CD4-positive, alpha-beta memory T cell (primary cell): ENCODE measurements at places on chromosomes 7 and 10.

DNA sequence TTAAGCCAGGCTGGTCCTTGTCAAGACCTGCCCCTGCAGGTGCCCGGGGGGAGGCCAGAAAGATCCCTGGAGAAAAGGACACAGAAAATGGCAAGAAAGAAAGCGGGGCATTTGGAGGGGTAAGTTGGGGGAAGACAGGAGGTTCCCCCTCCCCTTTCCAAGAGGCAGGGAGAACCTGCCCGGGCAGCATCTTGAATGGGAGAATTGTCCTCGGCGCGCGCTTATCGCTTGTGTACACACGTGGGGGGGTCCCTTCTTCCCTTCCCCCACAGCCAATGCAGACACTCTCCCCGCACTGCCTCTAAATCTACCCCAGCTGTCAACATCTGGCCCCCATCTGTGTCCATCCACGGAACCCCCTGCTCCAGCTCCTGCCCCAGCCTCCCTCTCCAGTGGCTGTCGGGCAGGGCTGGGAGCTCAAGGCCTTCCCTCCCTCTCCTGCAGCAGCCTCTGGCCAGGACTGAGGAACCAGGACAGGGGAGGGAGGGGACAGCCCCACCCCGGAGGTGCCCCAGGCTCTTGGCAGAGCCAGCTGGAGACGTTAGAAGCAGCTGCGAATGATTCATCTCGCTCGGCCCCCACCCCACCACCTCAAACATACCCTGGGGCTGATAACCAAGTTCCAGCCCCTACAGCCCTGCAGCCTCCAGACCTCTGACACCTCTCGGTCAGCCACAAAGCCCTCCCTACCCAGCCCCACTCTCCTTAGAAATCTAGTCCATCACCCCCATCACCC, 25.3 kb downstream of the EPHB4 start:
- DNase-seq = no peak

GRCh38 chr7:13687500-13687899, 302.0 kb downstream of the ETV1 start:
- DNase-seq = no peak

- no peak for DNase-seq
Observed at GRCh38 chr10:17426263-17426750, 28.1 kb downstream of the ST8SIA6 start.

DNA sequence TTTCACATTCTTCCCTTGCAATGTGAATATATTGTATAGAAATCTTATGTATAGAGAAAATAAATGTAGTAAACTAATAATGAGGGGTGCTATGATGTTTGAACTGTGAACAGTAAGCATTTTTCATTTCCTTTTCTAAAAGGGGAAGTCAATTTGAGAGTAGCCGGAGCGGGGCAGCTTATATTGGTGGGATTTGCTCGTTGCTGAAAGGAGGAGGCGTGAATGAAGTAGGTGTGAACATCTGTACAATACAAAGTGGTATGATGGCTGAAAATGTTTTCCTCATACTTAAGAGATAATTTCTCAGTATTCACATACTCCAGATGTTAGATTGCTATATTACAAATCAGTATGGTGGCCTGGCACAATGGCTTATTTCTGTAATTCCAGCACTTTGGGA, 87.1 kb downstream of the SRI start:
- DNase-seq = no peak

GRCh38 chr7:46960970-46961369, 620.9 kb downstream of the TNS3 start:
- DNase-seq = no peak

DNA sequence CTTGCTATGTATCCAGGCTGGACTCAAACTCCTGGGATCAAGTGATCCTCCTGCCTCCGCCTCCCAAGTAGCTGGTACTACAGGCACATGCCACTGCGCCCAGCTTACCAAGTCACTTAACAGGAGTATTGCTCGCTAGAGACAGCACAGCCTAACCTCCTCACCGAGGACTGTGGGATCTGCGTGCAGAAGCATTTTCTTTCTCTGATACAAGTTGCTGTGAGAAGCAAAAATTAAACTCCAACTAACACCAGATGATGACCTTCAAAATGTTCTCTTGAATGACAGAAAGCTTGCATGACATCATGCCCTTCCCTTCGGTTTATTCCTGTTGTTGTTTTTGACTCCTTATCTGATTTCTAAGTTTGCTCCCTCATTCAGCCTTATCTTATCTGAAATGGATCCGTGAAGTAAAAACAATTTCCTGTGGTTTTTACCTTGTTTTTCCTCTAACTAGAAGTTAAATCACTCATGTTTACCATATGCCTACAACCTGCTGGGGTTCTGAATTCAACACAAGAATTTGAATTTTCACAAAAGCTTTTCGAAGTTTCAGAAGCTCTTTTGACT, 94.4 kb upstream of the KIF5B start:
- peak; percentile 50 for DNase-seq

DNA sequence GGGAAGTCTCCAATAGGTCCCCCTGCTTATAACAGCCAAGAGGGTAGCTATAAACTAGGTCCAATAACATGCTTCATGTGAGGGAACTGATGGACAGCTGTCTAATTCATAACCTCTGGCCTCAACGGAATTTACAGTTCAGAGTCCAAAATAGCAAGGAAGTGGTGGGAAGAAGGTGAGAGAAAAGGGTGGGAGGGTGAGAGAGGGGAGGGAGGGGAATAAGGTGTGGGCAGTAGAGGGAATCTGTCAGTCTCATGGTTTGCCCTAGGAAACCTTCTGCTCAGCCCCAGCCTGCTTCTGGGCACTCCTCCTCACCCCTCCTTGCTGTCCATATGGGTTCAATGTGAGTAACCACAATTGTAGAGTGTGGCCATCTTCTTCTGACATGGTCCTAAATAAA, 133.4 kb upstream of the ADO start:
- no peak for DNase-seq

DNA sequence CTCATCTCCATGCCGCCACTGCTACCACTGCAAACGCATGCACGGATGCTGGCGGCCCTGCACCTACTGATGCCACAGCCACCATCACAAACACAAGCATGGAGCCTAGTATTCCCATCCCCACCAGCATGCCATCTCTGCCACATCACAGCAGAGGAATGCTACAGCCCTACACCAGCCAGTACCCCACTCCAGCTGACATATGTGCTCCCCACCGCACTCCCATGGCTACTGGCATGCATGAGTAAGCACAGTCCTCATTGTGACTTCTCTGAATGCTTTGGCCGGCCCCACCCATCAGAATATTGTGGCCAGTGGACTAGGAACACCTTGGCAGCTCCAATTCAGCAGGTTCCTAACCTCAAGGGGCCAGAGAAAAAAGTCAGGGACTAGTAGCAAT, 705.5 kb downstream of the POM121L12 start:
- no peak for DNase-seq

DNA sequence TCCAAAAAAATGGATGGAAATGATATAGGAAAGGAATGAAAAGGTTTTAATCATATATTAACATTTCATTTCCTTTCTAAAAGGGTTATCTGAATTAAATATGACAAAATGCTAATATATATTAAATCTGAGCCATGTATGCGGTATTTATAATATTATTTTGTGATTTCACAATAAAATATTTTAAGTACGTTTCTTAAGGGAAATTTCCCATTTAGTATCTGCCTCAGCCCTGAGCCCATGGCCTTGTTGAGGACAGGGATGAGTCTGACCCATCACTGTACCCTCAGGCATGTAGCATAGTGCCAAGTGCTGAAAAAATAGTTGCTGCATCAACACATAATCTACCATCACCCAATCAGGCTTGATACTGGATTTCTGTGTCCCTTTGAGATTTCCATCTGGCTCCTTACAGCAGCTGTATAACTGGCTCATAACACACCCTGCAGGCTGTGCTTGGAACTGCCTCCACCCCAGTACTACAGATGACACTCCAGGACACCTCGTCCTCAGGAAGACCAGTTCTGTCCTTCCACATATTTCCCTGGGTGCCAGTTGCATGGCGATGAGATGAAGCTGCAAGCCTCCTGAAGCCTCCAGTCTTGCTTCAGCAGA, 59.4 kb upstream of the ASAH2 start:
- DNase-seq = no peak

- DNase-seq = no peak
Observed at GRCh38 chr7:77353407-77353721, 62.8 kb downstream of the GSAP start.

- no peak for DNase-seq
Observed at GRCh38 chr10:31031205-31031557, 484 bp downstream of the ZNF438 start.

DNA sequence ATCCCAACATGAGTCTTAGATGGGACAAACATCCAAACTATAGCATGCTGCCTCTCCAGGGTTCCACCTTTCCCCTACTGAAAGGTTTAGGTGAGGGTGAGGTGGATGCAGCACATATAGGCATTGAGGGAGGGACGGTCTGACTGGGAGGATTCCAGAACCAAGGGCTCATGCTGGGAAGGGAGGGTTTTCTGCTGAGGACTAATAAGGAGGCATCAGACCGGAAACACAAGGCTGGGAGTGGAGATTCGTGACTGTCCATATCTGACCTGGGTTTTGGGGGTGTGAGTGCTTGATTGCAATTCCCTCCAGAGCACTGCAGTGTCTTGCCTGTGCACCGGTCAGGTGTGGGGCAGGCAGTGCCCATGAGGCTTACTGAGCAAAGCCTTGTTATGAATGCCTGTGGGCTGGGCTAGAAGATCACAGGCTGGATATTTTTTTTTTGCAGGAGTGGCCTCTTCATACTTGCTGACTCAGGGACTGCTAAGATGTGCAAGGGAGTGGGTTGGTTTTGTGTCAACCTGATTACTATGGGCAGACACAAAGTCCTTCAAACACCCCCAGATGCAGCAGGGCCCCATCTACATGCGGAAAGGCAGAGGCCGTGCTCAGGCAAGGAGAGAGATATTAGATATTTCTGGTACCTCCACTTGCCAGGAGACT, 26.7 kb downstream of the DMBT1 start:
- DNase-seq = no peak

GRCh38 chr10:75858339-75858738, 426.9 kb downstream of the LRMDA start:
- DNase-seq = no peak

GRCh38 chr7:132239422-132239994, 336.8 kb downstream of the PLXNA4 start:
- no peak for DNase-seq
